ENCODE measurements at places on chromosomes 2 and 18. TPM values are rescaled to one million over a fixed set of nuclear protein-coding genes. Genes with fewer than 3 reads are reported as not detected.
A peak's percentile ranks its signal among the peaks of the same experiment; 100 is the strongest.

GRCh38 chr2:168458139-168458538, 2.1 kb downstream of the CERS6 start:
- DNase-seq: no peak

GRCh38 chr2:61421611-61422010, 49.3 kb downstream of the USP34 start:
- peak; percentile 25 for DNase-seq

- DNase-seq: no peak
Measured at GRCh38 chr18:62018759-62019041, 125.9 kb upstream of the RNF152 start.

The NGEF gene
- total RNA-seq: 0.11 TPM

- DNase-seq: no peak
Measured at GRCh38 chr2:242034138-242034537, 164.6 kb downstream of the RTP5 start.

DNA sequence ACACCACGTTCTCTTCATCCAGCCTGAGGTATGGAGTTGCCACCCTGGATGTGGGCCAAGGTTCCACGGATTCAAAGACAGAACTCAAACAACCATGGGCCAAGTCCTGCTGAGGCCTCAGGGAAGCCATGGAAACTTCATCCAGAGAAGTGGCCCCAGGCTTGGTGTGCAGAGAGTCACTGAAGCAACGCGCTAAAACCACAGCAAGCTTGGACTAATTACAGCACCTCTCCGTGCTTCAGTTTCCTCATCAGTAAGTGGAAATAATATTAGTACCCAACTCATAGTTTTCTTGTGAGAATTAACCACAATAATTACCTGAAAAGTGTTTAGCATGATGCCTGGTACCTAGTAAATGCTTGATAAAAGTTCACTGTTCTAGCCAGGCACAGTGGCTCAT, 19.2 kb upstream of the AP1S3 start:
- DNase-seq: no peak

DNA sequence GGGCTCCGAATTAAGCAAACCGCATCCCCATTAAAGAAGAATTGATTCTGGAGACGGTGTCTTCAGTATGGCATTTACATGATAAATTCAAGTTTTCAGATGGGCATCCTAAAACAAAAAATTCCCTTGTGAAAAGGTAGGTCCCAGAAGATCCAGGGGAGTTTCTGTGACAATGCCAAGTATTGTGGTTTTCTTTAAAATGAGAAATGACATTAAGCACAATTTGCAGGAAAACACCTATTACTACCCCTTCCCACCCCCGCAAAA, 689 bp upstream of the YWHAQ start:
- DNase-seq: no peak

- DNase-seq: no peak
Measured at GRCh38 chr2:166895243-166895642, 7.0 kb downstream of the XIRP2 start.

The SLC9A4 gene
- total RNA-seq: not detected

- no peak for DNase-seq
Measured at GRCh38 chr2:126494593-126494992, 161.4 kb upstream of the GYPC start.

- DNase-seq: no peak
Measured at GRCh38 chr18:8529609-8530008, 79.6 kb upstream of the RAB12 start.

DNA sequence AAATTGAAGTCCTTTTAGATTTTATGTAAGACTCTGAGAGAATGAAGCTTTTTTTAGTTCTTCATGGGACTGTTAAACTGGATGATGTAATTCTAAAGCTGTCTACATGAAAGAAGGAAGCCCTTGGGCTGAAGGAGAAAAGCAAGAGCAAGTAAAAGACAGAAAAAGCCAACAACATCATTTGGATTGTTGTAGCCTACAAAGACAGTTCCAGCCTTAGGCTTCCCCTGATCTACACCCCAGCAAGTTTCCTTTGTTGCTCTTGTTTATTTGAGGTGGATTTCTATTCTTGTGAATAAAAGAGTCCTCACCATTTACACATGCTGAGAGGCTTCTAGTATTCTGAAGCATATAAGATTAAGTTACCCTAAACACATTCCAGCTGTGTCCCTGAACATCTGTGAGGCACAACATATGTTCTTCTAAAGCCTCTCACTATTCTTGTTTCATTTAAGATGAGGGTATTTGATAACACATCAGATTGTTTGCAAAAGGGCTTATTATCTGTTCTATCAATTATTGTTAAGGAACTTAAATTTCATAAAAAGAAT, 377.8 kb downstream of the LNPK start:
- DNase-seq: no peak

The ANKRD29 gene
- total RNA-seq: not detected

The HAAO gene
- 0.24 TPM for total RNA-seq

DNA sequence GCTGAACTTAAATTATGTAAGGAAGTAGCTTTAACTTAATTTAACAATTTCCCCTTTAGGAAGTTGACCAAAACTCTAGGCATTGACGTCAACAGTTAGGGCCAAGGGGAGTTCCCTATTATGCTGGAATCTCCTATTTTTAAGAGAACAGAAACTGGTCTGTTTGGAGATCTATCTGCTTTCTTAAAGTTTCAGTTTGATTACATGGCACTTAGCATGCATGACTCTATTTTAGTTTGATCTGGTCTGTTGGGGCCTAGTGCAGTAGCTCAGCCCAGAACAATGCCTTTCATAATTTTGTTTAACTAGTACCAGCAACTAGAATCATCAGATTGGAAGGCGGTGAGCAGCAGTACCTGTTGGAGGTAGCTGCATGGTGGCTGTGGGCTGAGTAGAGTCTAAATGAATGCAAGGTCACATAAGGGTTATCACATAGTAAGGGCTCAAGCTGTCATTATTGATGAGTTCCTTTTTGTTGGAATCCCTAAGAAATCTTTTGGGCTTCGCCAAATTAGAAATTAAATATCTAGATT, 60.5 kb upstream of the ZNG1B start:
- DNase-seq: no peak

GRCh38 chr2:154291511-154291910, 407.0 kb upstream of the KCNJ3 start:
- DNase-seq: no peak

DNA sequence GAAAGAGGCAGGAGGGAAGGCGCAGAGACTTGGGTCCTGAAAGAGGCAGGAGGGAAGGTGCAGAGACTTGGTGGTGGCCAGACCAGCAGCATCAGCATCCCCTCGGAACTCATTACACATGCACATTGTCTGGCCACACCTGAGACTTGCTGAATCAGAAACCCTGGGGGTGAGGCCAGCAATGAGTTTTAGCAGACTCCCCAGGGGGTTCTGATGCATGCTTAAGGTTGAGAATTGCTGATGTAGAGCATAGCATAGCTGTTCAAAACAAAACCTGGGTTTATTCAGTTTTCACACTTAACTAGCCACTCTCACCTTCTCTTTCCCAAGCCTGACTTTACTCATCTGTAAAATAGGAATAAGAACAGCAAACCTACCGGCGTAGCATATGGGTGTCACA, 122.9 kb downstream of the MRO start:
- no peak for DNase-seq

DNA sequence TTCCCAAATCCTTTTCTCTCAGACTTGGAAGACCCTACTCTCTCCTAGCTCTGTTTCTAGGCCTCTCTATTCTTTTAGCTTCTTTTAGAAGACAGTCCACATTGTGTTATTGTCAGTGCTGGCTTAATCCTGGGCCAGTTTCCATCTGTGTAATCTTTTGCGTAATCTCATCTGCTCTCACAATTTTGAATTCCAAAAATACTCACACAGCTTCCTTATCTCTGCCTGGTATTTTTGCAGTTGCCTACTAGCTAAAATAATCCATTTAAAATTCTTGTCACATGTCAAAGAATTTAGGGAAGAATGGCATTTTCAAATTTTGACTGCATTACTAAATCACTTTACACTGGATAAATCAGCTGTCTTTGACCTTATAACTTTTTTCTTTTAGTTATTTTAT, 200.6 kb upstream of the MEX3C start:
- DNase-seq: no peak

The FABP1 gene
- total RNA-seq: 0.40 TPM

- no peak for DNase-seq
Measured at GRCh38 chr18:29588446-29589100, 1411.6 kb upstream of the CDH2 start.

The SLC4A5 gene
- 1.5 TPM for total RNA-seq

DNA sequence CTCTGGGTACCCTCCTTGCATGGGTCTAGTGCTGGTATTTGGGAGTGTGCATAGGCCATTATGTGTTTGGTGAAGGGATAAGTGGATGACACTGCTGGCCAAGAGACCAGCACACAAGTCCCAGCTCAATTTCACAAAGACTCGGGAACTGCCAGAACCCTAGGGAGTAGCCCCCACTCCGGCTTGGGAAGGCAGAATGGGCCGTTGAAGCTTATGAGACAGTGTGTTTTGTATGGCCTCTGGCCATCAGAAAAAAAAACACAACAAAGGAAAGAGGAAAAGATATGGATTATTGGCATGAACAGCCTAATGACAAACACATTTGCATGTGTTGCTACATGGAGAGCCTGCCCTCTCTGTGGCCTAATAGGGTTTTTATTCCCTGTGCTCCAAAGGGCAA, 144.2 kb downstream of the TTC32 start:
- no peak for DNase-seq

DNA sequence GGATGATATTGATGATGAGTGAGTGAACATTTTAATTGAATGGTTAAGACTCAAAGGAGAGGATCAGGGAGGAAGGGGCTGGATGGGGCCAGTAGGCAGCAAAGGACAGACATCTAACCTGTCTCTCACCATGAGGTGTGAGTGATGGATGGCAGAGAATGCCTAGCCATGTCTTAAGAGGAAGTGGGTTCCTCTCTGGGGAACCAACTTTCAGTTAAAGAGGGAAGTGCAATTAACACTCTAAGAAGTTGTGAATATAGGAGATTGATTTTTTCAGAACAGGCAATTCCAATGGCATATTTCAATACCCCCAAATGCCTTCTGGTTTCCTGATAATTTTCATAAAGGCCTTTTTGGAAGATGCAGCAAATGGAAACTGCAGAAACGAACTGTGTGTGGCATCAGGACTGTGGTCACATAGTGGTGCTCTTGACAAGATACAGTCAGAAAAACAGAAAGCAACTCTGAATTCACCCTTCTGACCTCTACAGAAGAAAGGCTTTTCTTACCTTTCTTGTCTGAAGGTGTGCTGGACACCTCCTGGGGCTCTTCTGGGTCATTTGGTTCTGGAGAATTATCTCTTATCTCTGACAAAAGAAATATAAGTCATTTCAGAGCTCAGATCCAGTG, 10.2 kb downstream of the SP110 start:
- DNase-seq: no peak
